Posterior cingulate gyrus (tissue), 11 donors: ENCODE measurements at places on chromosomes 6 and 20.
A peak's percentile ranks its signal among the peaks of the same experiment; 100 is the strongest.

- DNase-seq = no peak
Observed at GRCh38 chr6:95917034-95917433, 98.7 kb upstream of the FUT9 start.

DNA sequence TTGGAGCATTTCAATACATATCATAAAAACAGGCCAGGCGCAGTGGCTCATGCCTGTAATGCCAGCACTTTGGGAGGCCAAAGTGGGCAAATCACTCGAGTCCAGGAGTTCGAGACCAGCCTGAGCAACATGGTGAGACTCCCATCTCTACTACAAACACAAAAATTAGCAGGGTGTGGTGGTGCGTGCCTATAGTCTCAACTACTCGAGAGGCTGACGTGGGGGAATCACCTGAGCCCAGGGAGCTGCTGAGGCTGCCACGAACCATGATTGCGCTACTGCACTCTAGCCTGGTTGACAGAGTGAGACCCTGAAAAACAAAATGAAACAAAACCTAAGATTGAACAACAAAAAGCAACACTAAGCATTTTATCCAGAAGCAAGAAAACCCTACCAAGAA is 47.2 kb downstream of the BACH2 start:
- DNase-seq = no peak

GRCh38 chr6:6546318-6547109 is 42.0 kb upstream of the LY86 start:
- peak; percentile 45 for DNase-seq

- DNase-seq = peak; percentile 54
Observed at GRCh38 chr20:4592316-4593148, 129.2 kb upstream of the PRND start.

GRCh38 chr20:51108638-51109363 is 85.9 kb upstream of the KCNG1 start:
- DNase-seq = peak; percentile 24

GRCh38 chr6:112526594-112526993 is 179.5 kb downstream of the RFPL4B start:
- DNase-seq = no peak

DNA sequence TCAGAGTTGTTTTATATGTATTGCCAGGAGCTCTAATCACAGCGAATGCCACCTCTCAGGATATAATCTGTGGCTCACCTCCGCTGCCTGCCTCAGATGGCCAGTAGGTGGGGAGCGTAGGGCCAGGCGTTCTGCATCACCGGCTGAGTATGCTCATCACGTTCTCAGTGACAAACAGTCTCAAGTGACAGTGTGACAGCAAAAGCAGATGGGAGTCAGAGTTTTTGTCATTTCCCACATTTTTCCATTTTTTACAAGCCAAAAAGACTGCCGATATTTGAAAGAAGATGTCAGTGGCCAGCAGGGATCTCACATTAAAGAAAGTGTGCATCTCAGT is 208.7 kb downstream of the ALDH8A1 start:
- peak; percentile 85 for DNase-seq

- DNase-seq = peak; percentile 79
Observed at GRCh38 chr6:142376800-142377496, 75.1 kb downstream of the ADGRG6 start.

GRCh38 chr6:77624515-77624914 is 28.3 kb upstream of the MEI4 start:
- DNase-seq = no peak

DNA sequence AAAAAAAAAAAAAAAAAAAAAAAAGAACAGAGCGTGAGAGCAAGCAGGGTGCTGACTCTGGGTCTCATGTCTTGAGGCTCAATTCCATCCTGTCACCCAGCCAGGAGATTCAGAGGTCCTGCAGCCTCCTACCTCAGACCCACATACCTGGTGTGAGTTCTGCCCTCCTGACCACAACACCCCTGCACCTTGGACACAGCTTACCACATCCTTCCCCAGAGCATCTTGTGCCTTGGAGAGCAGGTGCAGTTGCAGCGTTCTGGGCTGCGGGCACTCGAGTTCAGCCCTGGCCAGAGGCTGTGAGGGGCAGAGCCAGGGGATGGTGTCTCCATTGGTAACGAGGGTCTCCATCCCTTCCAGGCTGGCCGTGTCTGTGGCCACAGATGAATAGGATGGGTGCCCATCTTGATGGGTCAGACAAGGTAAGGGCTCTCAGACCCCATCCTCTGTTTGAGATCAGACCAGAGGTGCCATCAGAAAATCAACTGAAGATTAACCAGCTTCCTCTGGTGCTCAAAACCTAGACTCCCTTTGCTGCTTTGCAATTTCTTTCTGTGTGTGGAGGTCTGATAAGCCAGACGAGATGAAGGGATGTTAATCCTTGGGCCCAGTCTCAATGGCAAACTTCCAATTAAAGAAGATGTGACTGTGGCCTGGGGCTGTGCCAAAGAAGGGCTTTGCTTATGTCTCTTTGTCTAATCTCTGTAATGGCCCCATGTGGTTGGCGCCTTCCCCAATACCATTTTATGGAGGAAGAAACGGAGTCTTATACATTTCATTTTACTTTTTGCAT is 14.7 kb upstream of the ZNF831 start:
- no peak for DNase-seq

GRCh38 chr6:170429450-170429849 is 122.9 kb downstream of the FAM120B start:
- DNase-seq = no peak

DNA sequence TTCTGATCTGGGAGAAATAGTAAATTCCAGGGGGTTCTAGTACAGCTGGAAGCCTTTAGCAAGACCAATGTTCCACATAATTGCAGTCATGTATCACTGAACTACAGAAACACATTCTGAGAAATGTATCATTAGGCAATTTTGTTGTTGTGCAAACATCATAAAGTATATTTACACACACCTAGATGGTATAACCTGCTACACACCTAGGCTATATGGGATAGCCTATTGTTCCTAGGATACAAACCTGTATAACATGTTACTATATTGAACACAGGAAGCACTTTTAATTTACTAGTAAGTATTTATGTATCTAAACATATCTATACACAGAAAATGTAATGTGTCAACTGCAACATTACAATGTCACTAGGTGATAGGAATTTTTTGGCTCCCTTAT is 525.9 kb upstream of the NRSN1 start:
- no peak for DNase-seq

DNA sequence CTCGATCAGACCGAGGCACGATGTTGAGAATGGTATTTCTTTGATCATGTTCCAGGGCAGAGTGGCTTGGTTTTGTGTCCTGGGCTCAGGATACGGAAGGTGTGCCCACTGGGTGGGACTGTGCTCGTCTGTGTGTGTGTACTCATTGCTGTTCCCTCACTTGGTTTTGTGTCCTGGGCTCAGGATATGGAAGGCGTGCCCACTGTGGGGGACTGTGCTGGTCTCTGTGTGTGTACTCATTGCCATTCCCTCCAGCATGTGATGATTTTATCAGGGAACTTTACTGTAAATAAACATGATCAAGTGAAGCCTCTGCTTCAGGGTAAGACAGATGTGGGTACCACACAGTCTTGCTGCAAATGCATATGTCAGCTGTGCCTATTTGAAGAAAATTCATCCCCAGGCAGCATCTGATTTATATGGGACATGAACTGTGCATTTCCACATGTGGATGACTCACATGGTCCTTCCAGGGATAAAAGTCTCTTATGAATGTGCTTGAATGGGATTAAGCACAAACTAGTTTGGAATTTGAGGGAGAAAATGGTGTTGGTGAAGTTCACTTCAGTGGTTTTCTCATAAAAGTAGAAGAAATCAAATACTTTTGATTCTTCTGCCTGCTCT is 274.3 kb downstream of the QKI start:
- DNase-seq = no peak

DNA sequence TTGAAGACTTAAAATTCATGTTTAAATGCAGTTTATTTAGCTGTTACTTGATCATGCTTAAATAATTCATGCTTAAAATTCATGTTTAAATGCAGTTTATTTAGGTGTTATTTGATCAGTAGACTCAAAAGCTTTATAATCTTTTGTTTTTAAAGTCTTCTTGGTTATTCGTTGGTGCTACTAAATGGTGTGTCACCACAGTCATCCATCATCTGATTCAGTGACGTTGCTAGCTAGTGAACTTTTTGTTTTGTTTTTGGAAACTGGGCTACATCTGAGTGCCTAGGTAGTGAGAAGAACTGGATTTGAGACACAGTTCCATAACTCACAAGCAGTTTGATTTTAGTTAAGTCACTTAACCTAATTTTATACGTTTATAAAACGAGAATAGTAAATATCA is 20.9 kb downstream of the SCAF8 start:
- DNase-seq = no peak

GRCh38 chr6:71527886-71528285 is 239.3 kb downstream of the OGFRL1 start:
- no peak for DNase-seq

DNA sequence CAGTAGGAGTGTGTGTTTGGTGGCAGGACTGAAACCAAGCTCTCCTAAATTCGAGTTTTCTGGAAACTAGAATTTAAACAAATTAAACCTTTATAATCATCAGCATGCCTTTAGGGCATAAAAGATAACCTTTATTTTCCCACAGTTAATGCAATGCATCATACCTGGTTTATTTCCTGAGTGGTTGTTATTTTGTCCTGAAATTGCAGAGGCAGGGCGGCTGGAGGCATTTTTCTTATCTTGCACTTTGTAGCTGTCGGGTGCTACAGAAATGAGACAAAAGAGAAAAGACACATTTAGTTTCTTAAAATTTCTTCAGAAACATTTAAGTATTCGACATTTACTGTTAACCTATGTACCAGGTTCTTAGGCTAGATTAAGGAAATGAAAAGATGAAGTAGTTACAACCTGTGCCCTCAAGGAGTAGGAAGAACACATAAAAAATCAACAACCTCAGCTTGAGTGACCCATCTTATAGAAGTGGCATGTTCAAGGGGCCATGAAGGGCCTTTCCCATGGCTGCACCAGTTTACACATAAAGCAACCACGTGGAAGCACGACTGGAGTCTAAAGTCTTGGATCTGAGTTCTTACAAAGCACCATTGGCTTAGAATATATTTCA is 128.6 kb downstream of the MAP7 start:
- DNase-seq = no peak

GRCh38 chr20:24478584-24478983 is 9.2 kb downstream of the SYNDIG1 start:
- DNase-seq = no peak

DNA sequence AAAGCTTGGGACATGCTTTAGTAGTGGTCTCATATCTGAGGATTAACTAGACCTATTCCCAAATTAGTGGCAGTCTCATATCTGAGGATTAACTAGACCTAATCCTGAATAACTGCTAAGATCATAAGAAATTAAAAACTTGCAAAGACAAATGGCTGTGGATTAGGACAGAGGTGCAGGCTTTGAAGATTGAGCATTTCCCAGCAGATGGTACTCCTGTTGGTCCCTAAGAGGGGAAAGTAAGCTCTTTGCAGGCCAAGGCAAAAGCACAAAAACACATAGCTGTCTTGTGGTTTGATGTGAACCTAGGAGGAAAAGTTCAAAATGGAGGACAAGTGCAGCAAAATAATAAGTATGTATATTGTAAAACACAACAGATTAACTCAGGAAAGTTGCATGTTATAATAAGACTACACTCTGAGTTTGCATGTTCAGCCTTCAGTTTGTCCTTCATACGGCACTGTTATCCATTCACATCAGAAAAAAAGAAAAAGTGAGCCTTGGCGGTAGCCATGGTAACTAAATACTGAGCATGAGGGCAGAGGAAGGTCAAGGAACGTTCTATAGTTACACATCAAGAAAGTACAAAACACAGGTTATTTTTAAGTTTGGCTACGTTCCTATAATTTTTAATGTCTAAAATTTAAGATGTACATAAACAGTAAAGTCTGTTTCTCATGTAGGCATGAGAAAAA is 62.8 kb downstream of the FILIP1 start:
- no peak for DNase-seq

DNA sequence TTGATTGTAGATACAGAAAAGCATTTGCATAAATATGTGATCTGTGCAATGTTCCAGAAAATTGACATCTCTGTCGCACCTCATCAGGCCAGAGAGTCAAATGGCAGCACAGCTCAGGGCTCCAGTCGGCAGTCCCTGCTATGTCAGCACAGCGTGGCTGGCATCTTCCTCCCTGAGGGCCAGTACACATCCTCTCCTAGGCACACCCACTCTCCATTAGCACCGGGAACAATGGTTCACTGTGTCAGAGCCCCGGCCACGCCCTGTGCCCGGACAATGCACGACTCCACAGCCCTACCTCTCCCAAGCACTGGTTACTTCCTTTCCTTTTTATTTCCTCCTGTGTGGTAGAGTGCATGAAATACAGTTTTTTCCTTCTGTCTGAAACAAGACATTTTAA is 114.9 kb downstream of the FOXC1 start:
- no peak for DNase-seq

DNA sequence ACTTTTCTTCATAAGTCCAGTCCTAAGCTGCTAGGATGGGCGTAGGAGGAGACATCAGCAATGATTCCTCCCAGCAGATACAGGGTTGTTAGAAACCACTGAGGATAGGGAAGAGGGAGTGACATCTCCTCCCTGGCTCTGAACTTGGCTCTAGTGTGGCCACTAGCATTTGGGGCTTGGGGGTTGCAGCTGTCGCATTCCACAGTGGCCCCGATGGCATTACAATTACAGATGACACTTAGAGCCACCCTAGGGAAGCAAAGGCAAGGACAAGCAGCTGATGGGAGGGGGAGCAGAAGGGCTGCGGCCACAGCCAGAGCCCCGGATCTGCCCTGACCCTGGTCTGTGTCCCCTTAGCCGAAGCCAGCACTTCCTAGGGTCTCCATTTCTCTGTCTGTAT is 9.5 kb upstream of the CDKN1A start:
- DNase-seq = no peak

GRCh38 chr6:41343641-41344187 is 8.3 kb downstream of the NCR2 start:
- DNase-seq = peak; percentile 74

GRCh38 chr20:44204832-44205215 is 5.7 kb downstream of the OSER1 start:
- DNase-seq = no peak

DNA sequence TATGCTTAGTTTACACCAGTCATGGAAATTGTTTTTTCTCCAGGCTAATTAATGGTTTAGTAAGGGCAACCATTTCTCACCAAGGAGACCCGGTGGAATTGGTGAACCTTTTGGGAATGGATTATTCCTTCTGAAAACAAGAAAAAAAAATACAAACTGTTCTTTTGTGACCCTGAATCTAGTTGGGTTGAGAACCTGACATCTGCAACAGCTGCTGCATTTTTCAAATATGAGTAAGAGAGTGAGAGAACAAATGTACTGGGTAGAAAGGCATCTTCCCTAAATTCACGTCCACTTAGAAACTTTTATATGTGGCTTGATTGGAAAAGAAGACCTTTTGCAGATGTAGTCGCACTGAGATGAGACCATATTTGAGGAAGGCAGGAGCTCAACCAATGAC is 553.4 kb upstream of the EPHA7 start:
- no peak for DNase-seq
